ENCODE measurements at places on chromosomes 16 and 17.

DNA sequence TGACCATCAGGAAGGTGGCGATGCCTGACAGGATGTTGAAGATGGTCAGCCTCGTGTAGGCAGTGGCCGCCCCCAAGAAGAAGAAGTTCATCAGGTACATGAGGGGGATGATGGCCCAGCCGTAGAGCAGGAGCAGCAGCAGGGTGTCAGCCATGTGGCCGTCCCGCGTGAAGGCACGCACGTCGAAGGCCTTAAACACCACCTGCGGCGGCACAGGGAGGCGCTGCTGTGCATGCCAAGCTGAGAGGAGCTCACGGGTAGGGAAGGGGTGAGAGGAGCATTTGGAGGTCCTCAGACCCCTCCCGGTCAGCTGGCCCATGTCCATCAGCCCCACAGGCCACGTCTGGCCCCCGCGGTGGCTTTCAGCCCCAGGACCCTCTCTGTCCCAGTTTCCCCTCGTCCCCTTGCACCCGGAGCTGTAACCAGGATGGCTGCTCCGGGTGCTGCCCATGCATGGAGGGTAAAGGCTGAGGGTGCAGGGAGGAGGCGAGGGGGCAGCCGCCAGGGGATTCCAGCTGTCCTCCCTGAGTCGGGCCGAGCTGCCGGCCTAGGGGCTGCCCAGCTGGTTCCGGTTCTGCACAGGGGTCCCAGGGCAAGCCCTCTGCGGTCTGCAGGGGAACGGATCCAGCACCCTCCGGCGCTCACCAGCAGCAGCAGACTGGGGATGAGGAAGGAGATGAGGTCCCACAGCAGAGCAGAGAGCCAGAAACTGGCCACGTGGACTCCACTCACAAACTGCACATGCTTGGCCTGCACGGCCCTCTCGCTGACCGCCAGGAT, 17.1 kb upstream of the RNPS1 start:
- DNase-seq: no peak

- DNase-seq: no peak
Measured at GRCh38 chr16:57534337-57534880, 2.0 kb downstream of the CCDC102A start.

GRCh38 chr16:77171745-77172635, 19.0 kb upstream of the MON1B start:
- DNase-seq: peak; percentile 31

- no peak for DNase-seq
Measured at GRCh38 chr16:56610017-56610608, 1.7 kb downstream of the MT2A start.

DNA sequence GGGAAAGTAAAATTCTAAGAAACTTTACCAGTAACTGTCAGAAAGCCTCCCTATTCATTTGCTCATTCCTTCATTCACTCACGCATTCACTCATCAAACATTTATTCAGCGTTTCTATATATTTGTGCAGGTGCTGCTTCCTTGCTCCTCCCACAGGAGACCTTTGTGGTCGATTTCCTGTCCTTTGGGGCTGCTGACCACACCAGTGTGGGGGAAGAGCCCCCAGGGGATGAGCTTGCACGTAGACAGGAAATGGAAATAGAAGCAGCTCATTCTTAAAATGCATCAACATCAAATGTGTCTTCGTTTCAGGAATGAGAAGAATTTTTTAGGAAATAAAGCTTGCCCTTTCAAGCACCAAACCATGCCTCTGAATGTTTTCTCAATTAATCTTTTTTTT, 9.6 kb downstream of the PIK3R6 start:
- peak; percentile 4 for DNase-seq

DNA sequence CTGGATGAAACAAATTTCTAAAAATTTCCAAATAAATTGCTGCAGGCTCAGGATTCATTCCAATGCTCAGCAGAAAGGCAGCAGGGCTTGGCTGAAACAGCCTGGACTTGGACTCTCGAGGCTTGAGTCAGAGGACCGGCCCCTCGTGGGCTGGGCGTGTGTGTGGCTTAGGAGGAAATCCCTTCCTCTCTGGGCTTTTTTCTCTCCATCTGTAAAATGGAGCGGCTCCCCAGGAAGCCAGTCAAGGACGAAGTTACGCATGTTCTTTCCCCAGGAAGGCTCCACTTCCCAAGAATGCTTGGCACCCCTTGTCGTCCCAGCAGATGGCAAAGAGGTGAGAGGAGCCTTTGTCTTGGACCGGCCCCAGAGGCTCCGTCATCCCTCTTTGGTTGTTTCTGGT, 13.5 kb downstream of the SLC46A1 start:
- no peak for DNase-seq

DNA sequence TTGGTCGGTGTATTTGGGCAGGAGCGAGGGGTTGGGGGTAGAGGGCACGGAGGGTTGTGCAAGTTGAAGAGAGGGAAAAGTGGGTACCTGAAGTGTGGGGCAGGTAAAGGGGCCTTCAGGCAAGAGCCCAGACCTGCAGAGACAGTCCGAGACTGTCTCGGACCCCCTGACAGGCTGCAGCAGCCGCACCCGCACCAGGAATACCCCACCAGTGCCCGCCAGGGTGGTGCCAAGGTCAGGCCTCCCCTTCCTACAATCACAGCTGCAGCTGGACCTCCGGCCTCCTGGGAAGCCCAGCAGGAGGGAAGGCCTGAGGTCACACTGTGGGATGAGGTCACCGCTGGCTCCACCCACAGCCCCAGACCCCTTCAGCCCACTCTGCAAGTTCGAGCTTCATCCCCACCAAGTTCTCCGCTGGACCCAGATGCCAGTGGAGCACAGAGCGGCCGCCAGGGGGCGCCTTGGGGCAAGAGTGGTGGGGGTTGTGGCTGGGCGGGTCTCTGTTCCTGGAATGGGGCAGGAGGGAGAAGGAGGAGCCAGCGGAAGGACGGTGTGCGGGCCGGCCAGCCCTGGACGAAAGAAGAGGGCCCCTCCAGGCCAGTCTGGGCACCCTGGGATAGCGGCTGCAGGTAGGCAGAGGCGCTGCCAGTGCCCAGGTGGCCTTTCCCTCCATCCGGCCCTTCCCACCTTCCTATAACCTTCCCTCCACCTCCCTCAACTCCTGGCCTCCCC, at the start of gene HSD3B7:
TSS of gene HSD3B7 (plus strand) at position 539 of the 732 bp plus-strand sequence. CDS start 452 bp downstream, outside the sequence.
- DNase-seq: peak; percentile 83

GRCh38 chr16:6177616-6178180, 1080.1 kb upstream of the EEF2KMT start:
- no peak for DNase-seq

DNA sequence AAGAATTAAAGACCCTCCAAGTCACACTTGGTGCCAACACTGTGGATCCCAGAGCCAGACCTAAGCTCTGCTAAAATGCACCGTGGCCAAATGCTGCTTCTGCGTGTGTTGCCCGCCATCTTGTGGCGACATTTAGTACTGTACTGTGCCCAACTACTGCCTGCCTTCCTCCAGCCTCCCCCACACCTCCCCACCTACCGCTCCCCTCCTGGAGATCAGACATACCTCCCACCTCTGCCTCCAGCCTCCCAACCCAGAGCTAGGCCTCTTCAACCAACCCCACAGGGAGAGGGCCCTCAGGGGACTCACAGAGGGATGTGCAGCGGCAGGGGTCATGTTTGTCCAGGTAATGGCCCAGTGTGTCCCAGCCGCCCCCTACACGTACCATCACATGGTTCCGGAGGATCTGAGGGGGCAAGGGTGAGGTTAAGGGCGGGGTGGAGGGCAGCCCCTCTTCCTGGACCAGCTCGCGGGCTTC, 5.5 kb downstream of the GAS2L2 start:
- DNase-seq: no peak

GRCh38 chr17:65900216-65900615, 291.7 kb downstream of the CEP112 start:
- DNase-seq: no peak

- DNase-seq: no peak
Measured at GRCh38 chr17:78224231-78225087, 7.0 kb upstream of the TMEM235 start.

DNA sequence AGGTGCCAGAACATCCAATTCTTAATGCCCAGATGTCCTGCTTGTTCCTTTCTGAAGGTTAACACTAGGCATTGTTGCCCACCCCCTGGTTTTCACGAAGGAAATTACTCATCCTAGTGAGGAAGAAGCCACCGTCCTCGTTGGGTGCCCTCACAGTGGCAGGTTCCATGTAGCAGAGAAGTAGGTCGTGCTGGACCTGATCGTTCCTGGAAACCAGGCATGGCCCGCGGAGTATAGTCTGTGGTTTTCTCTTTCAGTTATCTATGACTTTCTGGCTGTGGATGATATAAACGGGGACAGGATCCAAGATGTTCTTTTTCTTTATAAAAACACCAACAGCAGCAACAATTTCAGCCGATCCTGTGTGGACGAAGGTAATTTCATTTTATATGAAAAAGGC, 16.5 kb downstream of the RGS11 start:
- no peak for DNase-seq

GRCh38 chr17:67990909-67991308, 5.4 kb downstream of the C17orf58 start:
- no peak for DNase-seq

DNA sequence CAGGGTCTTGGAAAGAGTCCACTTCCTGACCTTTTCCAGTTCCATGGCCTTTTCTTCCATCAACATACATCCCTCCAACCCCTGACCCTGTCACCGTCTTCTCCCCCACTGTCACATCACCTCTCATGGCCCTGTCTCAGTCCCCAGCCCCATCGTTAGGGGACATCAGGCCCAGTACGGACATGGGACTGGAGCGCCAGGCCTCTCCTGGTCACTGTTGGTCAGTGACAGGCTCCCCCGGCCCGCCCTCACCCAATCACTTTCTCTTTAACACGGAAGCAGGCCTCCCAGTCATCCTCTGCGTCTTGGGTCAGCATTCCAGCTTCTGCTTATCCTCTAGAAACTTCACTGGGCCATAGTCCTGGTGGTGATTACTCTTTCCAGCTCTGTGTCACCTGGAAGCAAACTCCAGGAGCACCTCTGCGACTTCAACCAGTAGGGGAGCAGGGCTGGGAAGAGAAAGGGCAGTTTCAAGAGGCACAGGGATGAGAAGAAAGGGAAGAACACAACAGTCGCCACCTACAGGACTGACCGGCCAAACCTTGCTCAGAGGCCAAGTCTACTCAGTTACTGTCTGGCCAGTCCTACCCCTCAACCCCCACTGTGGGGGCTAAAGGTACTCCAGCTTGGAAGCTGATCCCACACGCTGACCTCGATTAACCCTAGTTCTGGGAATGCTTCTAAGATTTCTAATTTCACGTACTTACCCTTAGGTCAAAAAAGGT, 15.9 kb upstream of the ICAM2 start:
- DNase-seq: no peak

GRCh38 chr17:40915199-40915661, 22.2 kb downstream of the KRT23 start:
- no peak for DNase-seq

GRCh38 chr17:51214920-51215319, 44.9 kb downstream of the MBTD1 start:
- no peak for DNase-seq

DNA sequence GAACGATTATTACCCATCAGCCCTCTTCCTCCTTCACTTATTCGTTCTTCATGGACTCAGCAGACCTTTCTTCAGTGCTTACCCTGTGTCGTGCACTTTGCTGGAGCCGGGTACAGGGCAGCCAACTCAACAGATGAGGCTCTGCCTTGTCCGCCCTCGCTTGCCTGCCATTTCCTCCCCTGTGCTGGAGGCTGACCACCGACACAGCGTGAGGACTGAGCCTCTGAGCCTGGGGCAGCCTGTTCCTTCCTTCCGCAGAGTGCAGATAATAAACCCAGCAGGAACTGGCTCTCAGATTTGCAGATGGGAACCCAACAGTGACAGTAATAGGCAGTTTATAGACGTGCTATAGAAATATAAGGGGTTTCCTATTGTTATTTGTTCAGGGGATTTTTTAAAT, 7.0 kb upstream of the SLC39A11 start:
- DNase-seq: no peak

DNA sequence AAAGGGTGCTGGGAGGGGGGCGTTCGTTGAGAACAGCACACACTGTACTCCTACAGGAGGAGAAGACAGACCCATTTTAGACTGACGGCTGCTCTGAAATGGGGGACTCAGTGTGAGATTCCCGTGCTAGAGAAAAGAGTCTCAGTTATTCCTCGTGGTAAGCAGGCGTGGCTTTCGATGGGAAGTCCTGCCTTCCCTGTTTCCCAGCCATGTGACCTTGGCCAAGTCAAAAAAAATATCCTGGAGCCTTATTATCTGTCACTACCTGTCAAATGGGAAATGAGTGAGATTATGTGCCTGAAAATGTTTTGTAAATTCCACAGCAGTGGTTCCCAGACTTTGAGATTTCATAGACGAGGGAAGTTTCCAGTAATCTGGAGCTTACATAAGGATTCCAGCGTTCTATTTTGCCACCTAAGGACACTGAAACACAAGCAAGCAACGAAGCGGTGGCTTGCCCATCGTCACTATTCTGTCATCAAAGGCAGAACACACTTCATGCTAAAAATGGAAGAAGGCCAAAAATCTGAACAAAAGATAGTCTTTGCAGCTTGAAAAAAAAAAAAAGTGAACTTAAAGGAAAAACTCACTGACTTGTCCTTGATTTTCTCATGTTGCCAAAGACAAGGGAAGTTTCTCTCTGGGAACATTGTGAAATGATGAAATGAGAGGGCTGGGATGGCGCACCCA, 253.4 kb upstream of the RPL38 start:
- DNase-seq: no peak

DNA sequence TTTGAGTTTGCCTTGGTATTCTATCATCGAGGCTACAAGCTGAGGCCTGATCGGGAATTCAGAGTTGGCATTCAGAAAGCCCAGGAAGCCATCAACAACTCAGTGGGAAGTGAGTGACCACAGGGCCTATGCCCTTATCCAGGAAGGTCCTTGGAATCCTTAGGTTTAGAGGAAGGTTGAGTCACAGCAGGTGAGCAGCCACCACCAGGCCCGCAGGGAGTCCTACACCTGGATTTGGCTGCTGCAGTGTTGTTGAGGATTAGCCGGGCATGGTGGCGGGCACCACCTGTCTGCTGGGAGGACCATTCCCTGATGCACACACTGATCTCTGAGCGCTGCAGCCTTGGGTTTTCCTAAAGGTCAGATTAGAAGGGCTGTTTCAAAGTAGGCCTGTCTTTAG, 5.2 kb downstream of the ODAD4 start:
- DNase-seq: no peak

DNA sequence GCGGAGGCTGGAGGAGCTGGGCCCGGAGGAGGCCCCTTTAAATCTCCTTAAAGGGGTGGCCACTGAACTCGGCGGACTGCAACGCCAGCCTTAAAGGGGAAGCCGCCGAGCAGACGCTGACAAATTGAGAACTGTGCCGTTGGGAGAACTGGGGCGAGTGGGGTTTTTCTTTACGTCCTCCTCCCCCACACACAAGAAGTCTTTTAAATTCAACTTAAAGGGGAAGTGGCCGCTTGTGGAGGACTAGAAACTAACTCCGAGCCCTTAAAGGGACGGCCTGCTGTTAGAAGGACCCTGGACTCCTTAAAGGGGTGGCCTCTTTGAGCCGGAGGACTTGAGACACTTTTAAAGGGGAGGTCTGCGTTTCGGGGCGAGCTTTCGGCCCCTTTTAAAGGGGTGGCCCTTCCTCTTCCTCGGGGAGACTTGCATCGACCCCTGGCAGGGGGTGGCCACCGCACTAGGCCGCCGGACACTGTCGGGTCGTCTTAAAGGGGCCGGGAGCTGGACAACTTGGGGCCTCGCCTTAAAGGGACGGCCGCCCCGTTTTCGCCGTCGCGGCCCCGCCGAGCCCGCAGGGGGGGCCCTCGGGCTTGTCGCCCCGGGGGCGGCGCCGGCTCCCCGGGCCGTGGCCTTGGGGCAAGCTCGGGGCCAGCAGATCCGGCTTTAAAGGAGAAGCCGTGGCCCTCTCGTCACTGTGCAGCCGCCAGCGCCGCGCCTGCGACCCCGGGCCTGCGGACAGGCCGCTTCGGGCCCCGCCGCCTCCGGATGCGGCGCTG, 688 bp downstream of the FBRS start:
- DNase-seq: peak; percentile 99
